Endothelial cell of umbilical vein (primary cell): ENCODE measurements at places on chromosomes 7 and 10. TPM values are rescaled to one million over a fixed set of nuclear protein-coding genes. Genes with fewer than 3 reads are reported as not detected.

DNA sequence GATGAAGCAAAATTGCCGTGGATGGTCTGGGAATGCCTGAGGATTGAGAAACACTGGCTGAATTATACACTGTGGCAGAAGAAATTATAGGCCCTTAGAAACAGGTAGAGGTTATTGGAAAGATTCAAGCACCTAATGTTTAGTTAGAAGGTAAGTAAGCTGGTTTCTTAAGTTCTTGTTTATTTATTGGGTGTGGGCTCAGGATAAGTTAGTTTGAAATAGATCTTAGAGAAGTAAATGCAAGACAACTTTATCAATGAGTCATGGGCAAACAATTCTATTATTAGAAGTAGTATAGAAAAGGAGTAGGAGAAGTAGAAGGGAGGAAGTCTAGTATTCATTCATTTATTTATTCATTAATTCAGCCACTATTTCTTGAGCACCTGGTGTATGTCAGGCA, 96.5 kb downstream of the KAT6B start:
- H3K36me3 ChIP-seq = no peaks in the 10 kb centered on the region
- peaks cover 26% of the 10 kb centered on the region for H3K4me1 ChIP-seq
- H3K4me3 ChIP-seq = no peak overlapping the region
- DNase-seq = peak; percentile 24

DNA sequence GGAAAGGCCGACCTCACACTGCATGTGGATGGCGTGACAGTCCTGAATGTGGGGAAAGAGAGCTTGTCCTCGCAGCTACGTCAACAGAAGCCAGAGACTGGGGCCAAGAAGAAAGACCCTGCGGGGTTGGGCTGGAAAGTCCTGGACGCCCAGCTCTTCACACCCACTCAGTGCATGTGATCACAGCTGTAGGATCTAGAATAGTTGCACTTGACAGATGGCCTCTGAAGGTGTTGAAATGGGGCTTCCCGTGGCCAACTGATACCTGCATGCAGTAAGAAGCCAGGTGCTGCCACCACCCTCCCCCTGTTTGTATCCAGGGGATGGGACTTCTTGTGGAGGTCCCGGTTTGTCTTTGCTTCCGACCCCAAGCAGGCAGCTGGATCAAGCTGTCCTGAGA, 34.1 kb upstream of the OCM2 start:
- no peak for DNase-seq
- H3K4me1 ChIP-seq = no peaks in the 10 kb centered on the region
- H3K36me3 ChIP-seq = no peaks in the 10 kb centered on the region
- H3K4me3 ChIP-seq = no peak overlapping the region
- no peaks in the 10 kb centered on the region for H3K27me3 ChIP-seq
- H3K27ac ChIP-seq = no peak overlapping the region

DNA sequence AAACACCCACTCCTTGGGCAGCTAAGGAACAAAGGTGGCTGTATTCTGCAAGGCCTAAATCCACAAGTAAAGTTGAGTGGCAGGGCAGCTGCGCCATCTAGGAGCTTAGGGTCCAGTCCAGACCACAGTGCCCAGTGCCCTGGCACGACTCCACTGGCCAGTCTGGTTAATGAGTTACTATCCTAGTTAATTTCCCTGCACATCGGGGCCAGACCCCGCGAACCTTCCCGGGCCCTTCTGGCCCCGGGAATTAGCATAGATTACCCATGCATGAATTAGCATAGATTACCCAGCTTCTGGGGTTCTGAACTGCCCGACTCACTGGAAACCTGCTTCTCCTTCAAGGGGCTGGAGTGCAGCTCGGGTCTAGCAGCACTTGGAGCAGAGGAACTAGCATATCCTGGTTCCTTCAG, 3.2 kb upstream of the EMX2 start:
- no peak overlapping the region for H3K27ac ChIP-seq
- no peak for DNase-seq
- H3K36me3 ChIP-seq = no peaks in the 10 kb centered on the region
- H3K27me3 ChIP-seq = peaks cover 94% of the 10 kb centered on the region
- H3K4me3 ChIP-seq = no peak overlapping the region

GRCh38 chr7:28239823-28240204, 59.2 kb upstream of the JAZF1 start:
- H3K4me1 ChIP-seq = peaks cover 6% of the 10 kb centered on the region
- no peak overlapping the region for H3K4me3 ChIP-seq

GRCh38 chr7:28383975-28384374, 28.3 kb upstream of the CREB5 start:
- no peak for DNase-seq
- no peaks in the 10 kb centered on the region for H3K36me3 ChIP-seq
- no peak overlapping the region for H3K27ac ChIP-seq
- H3K27me3 ChIP-seq = peaks cover 3% of the 10 kb centered on the region
- no peaks in the 10 kb centered on the region for H3K4me1 ChIP-seq

DNA sequence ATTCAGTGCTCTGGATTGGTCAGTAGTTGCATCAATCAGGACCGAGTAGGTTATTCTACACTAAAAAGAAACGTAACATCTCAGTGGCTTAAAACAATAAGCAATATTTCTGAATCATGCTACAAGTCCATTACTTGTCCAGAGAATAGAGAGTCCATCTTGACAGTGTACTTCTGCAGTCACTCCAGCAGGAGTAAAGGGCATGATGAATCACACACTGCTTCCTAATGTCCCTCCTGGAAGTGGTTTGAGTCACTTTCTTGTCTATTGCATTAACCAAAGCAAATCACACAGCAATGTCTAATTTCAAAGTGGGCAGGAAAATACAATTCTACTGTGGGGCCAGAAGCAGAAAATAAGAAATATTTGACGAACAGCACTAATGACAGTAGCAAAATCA, 124.8 kb downstream of the TSPAN12 start:
- no peaks in the 10 kb centered on the region for H3K27me3 ChIP-seq
- no peak overlapping the region for H3K4me3 ChIP-seq
- H3K27ac ChIP-seq = no peak overlapping the region
- peak; percentile 27 for DNase-seq
- no peaks in the 10 kb centered on the region for H3K4me1 ChIP-seq
- no peaks in the 10 kb centered on the region for H3K36me3 ChIP-seq

GRCh38 chr7:139317939-139318505, 23.1 kb upstream of the FMC1 start:
- H3K27ac ChIP-seq = no peak overlapping the region
- H3K27me3 ChIP-seq = no peaks in the 10 kb centered on the region
- no peaks in the 10 kb centered on the region for H3K36me3 ChIP-seq
- H3K4me1 ChIP-seq = no peaks in the 10 kb centered on the region
- no peak overlapping the region for H3K4me3 ChIP-seq

- DNase-seq = no peak
- H3K4me1 ChIP-seq = no peaks in the 10 kb centered on the region
- H3K27ac ChIP-seq = no peak overlapping the region
- no peak overlapping the region for H3K4me3 ChIP-seq
- H3K27me3 ChIP-seq = no peaks in the 10 kb centered on the region
- no peaks in the 10 kb centered on the region for H3K36me3 ChIP-seq
Observed at GRCh38 chr10:131024259-131025131, 287.0 kb downstream of the TCERG1L start.

GRCh38 chr7:30238721-30239441, 45.5 kb upstream of the ZNRF2 start:
- no peaks in the 10 kb centered on the region for H3K4me1 ChIP-seq
- H3K27ac ChIP-seq = no peak overlapping the region
- H3K4me3 ChIP-seq = no peak overlapping the region
- no peaks in the 10 kb centered on the region for H3K36me3 ChIP-seq
- peaks cover 4% of the 10 kb centered on the region for H3K27me3 ChIP-seq
- peak; percentile 7 for DNase-seq

DNA sequence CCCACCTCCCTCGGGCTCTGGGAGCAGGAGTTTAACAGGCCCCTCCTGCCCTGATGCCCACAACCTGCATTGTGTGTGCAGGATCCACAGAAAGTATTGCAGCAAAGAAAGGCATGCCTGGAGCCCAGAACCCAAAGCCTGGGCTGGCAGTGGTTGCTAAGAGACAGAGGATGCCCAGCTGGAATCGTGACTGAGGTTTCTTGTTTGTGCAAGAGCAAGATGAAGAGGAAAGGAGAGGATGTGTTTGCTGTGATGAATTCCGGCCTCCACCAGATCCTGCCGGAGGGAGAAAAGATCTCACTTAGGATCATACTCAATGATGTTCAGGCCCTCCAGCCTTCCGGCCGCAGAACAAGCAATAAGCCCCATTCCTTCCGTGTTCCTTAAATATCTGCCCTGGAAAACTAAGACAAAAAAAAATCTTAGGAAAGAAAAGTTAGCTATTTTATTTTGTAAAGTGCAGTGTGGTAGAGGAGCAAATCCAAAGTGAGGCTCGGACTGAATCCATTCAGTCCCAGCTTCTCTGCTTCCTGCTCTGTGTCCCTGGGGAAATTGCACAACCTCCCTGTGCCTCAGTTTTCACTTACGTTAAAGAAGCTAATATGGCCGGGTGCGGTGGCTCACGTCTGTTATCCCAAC, 57.1 kb downstream of the SLIT1 start:
- no peaks in the 10 kb centered on the region for H3K4me1 ChIP-seq
- H3K36me3 ChIP-seq = no peaks in the 10 kb centered on the region
- H3K27ac ChIP-seq = no peak overlapping the region
- DNase-seq = no peak

DNA sequence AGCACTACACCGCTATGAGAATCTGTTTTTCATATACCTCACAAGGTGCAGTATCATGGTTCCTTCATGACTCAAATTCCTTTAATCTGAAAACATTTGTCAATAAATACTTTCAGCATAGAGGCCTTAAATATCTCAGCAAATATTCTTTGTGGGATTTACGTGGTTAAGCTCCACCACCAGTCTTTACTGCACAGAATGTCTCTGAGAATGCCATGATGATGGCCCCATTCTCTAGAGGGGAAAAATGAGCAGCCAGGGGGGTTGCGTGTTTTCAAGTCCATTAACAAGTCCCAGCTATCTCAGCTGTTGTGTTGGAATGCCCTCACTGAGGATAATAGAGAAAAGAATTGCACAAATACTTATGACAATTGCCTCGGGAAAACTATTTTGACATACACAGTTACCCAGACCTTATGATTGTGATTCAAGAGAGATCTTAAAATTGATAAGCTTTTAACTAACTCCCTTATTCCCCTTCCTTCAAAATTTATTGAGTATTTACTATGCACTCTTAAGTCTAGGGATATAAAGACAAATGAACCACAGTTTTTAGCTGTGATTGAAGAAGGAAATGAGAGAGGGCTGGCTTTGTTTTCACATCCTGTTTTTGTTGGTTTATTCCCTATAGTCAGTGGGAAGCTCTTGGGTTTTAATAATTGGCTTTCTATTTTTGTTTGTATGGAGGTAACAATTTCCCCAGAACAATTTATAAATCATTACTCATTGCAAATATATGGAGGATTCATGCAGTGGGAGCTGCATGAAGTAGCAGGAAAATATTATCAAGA, 176.5 kb upstream of the VWC2 start:
- no peak overlapping the region for H3K27ac ChIP-seq
- no peaks in the 10 kb centered on the region for H3K27me3 ChIP-seq
- H3K4me1 ChIP-seq = no peaks in the 10 kb centered on the region
- H3K36me3 ChIP-seq = no peaks in the 10 kb centered on the region

GRCh38 chr7:100053215-100053614, 3.6 kb downstream of the ZSCAN21 start:
- DNase-seq = peak; percentile 86
- H3K27me3 ChIP-seq = no peaks in the 10 kb centered on the region
- no peak overlapping the region for H3K27ac ChIP-seq
- H3K4me1 ChIP-seq = peaks cover 3% of the 10 kb centered on the region
- H3K36me3 ChIP-seq = peaks cover 8% of the 10 kb centered on the region

Gene RTKN2
- polyA plus RNA-seq = 0.48 and 0.65 TPM in 2 replicates

Gene CALY
- not detected in 2 replicates for polyA plus RNA-seq

Gene GRM8
- not detected in 2 replicates for polyA plus RNA-seq

Gene DHTKD1
- 18.3 and 22.9 TPM in 2 replicates for polyA plus RNA-seq

Gene DDX50
- 11.1 and 14.8 TPM in 2 replicates for polyA plus RNA-seq

Gene BEND7
- 4.8 and 7.3 TPM in 2 replicates for polyA plus RNA-seq

Gene DHX32
- polyA plus RNA-seq = 15.5 and 17.1 TPM in 2 replicates

Gene SUN1
- polyA plus RNA-seq = 347 and 410 TPM in 2 replicates
